ENCODE measurements at places on chromosomes 16 and 17.
A peak's percentile ranks its signal among the peaks of the same experiment; 100 is the strongest.

DNA sequence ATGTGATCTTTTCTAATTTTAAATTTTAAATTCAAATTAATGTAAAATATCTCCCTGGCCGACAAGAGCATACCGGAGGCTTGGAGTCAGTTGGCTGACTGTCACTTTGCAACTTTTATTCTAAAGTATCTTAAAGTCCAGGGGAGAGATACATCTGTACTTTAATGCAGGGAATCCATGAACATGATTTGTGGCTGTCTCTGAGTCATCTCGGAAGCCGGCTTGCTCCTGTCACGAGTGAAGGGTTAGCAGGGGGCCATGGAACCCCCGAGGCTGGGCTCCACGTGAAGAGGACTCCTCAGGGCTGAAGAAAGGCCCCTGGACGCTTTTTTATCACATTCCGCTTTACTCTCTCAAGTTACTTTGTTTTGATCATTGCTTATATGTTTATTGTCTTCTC is 13.3 kb downstream of the TVP23A start:
- DNase-seq: no peak

- DNase-seq: no peak
These were observed 5.4 kb downstream of the SREBF1 start for GRCh38 chr17:17831208-17832031.

GRCh38 chr16:79272141-79272577 is 328.4 kb downstream of the MAF start:
- DNase-seq: no peak

DNA sequence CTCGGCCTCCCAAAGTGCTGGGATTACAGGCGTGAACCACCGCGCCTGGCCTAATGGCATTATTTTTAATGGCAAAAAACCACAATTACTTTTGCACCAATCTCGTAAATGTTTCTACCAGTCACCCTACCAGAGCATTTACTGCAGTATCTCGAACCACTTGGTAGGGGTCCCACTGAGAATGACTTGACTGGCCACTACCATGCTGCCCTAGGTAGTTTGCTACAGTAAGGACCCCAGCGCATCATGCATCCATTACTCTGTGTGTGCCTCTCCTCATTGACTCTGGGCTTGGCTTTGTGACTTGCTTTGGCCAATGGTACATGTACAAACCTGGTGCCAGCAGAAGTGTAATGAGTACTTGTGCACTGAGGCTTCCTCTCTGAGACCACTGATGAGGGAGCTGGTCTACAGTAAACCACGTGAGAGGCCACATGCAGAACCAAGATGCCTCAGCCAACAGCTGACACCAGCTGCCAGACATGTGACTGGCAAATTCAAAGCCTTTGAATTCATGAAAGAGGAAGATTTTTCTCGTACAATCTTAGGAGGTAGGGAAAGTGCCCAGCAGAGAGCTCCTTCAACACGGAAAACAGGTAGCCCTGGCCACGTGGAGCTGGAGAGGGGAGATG is 421.7 kb upstream of the C16orf82 start:
- no peak for DNase-seq

GRCh38 chr17:48340916-48341315 is 89.1 kb downstream of the SKAP1 start:
- no peak for DNase-seq

- peak; percentile 81 for DNase-seq
These were observed 30.4 kb upstream of the PITPNA start for GRCh38 chr17:1592751-1593629.

- peak; percentile 62 for DNase-seq
These were observed at the start of gene NT5C3B for GRCh38 chr17:41835800-41836549. Gene NT5C3B, minus strand, starts transcription at chr17:41836232. Its CDS starts 39 bp downstream, at chr17:41836193.
